ENCODE measurements at places on chromosomes 3 and 15.

- no peak for DNase-seq
These were observed 42.4 kb downstream of the CP start for GRCh38 chr3:149179220-149179619.

DNA sequence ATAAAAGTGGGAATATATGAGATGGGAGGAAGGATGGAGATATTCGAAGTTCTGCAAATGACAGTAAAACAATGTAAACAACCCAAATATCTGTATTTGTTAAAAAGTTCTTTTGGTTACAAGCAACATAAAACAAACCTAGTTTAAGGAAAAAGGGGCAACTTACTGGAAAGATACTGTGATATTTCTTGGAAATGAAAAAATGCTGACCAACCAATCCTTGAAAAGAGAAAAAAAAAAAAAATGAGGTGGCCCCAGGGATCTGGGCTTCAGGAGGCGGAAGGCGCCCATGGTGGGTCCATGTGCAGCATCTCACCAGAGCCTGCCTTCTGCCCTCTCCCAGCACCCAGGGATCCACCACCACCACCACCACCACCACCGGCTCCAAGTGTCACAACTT lies 59.1 kb downstream of the VGLL4 start:
- DNase-seq = no peak

GRCh38 chr3:158831861-158832260 lies 30.0 kb downstream of the MFSD1 start:
- DNase-seq = no peak

DNA sequence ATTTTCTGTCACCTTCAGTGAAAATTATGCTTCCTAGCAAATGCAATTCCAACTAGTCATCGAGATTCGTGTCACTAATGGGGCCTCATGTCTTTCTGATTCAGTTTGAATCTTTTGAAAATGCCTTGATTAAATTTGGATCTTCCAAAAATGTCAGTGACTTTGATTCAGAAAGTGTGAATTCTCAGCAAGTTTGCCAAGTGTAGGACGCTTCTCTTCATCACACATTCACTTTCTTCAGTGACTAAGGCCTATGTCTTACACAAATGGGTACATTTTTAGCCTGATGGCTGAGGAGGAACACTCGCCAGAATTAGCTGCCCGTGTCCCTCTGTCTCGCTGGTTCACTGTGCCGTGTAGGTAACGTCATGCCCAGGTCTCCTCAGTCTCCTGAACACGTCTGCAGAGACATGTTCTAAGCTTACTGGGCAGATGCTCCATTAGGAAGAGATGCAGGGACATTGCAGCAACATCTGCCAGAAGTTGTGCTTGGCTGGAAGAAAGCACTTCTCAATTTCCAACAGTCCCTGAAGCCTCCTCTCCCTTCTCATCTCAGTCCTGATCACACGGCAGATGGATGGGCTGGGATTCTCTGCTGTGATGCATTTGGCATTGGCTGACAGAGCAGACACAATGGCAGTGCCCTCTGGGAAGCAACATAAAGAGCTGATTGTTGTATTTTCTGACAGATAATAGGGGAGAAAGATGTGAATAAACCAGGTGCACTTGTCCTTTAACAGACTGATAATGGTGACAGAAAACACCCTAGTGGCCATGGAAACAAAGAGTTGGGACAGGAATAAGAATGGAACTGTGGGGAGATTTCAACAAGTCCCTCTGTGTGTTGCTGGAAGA lies 29.1 kb upstream of the LYZL4 start:
- DNase-seq = no peak

- peak; percentile 78 for DNase-seq
These were observed 35.5 kb upstream of the PLCL2 start for GRCh38 chr3:16849229-16849628.

DNA sequence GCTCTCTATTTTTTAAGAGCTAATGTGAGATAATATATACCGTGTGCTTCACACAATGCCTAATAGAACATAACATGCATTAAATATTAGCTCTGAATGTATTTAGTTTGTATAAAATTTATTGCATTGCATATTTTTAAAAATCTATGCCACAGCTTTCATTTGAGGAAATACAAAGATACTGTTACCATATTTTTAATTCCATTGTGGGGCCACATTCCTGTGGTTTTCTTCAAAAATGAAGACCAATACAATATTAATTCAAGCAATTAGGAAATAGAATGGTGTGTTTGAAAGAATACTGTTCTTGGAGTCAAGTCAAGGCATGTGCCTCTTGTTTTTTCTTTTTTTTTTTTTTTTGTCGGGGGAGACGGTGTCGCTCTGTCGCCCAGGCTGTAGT lies 95.4 kb upstream of the CADPS start:
- DNase-seq = no peak

Data from NCI-H1092 (cell line).